Stimulated activated CD8-positive, alpha-beta memory T cell treated with anti-CD3 and anti-CD28 coated beads, Interleukin-2, amount 100 ng/mL, for 1 hour (primary cell): ENCODE measurements at places on chromosomes 4 and X.

DNA sequence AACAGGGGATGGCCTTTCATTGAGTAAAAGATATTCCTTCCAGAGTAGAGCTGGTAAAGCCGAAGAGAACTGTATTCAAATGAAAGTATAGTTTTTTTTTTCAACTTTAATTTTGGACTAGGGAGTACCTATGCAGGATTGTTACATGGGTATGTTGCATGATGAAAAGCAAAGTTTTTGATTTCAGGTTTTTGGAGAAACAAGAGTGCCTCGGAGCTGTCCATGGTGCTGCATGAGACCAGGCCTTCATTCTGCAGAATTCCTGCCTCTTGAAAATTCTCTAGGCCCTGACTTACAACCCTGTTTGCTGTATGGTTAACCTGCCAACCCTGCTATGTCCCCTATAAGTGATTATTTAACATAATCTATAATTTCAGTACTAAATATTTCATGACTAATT lies 1065.7 kb upstream of the FTHL17 start:
- DNase-seq, result no peak

- DNase-seq, result no peak
Observed at GRCh38 chr4:38308728-38309311, 348.6 kb downstream of the PTTG2 start.

DNA sequence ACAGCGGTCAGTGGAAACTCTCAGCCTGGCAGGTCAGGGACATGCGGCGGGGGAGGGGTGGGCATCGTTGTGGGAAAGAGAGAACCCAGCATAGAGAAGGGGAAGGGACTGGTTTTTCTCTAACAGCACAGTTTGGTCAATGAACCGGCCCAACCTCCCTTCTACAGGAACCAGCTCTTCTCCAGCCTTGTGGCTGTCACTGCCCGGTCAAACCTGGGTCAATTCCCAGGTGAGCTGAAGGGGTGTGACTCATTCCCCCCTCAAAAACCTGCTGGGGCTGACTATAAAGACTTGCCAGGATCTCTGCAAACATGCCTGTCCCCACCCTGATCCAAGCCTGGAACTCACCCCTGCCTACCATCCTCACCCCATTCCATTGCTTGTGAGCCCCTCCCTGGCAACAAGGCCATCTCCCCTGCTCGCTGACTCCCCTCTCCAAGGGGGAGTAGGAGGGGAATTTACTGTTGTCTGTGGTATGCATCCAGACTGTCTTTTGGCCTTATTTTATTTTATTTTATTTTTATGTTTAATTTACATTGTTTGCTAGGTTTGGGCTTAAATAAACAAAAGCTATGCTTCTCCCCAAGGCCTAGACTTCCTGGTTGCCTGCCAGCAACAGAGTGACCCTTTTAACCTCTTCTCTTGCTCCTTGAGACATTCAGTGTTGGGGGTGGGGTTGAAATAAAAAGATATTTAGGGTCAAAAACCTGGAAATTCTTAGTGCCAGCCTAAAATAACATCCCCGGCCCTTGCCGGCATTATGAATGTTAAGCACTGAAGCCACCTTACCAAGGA lies 49.6 kb downstream of the TSC22D3 start:
- DNase-seq, result no peak

DNA sequence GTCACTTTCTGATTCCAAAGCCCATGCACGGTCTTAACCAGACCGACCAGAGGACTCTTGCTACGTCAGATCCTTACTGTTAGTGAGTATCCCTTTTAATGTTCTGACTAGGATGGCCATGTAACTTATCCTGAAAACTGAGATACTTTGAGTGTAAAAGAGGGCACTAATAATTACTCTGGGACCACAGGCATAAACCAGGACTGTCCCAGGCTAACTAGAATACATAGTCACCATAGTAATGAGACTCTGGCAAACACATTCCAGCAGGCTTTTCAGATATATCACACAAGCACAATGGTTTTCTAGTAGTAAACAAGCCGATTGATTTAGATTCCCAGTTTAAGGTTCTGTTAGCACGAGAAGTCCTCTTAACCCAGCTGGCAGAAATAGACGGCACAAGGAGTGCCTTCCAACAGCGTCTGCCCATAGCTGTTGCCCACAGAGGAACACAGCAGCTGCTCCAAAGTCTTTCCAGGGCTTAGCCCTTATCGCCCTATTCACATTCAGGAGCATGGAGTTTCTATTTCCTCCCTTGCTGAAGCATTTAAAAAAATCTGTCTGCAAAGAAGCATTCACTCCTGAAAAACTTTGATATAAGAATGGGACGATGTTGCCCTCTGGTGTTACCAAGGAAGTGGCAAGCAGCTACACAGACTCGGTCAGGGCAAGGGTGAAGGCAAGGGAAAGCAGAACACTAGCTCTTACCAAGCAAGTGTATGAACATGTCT lies 92.4 kb downstream of the CXCL13 start:
- DNase-seq, result no peak

GRCh38 chrX:31449081-31449480 lies 377.2 kb upstream of the FTHL17 start:
- DNase-seq, result no peak

GRCh38 chr4:127196655-127197352 lies 436.0 kb upstream of the INTU start:
- no peak for DNase-seq

DNA sequence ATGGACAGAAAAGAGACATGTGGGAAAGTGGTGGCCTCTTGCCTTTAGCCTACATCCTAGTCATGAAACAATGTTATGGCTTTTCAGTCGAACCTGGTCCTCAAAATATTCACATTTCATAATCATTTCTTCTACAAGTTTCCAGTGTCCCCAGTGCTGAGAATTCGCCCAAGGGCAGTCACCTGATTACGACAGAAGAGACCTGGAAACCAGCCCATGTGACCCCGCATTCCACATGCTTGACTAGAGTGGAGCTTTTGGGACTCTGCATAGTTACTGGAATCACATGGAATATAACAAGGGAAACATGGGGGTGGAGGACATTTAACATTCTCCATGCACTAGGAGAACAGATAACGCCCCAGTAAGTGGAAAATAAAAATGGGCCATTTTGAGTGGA lies 100.1 kb downstream of the PPARGC1A start:
- no peak for DNase-seq

DNA sequence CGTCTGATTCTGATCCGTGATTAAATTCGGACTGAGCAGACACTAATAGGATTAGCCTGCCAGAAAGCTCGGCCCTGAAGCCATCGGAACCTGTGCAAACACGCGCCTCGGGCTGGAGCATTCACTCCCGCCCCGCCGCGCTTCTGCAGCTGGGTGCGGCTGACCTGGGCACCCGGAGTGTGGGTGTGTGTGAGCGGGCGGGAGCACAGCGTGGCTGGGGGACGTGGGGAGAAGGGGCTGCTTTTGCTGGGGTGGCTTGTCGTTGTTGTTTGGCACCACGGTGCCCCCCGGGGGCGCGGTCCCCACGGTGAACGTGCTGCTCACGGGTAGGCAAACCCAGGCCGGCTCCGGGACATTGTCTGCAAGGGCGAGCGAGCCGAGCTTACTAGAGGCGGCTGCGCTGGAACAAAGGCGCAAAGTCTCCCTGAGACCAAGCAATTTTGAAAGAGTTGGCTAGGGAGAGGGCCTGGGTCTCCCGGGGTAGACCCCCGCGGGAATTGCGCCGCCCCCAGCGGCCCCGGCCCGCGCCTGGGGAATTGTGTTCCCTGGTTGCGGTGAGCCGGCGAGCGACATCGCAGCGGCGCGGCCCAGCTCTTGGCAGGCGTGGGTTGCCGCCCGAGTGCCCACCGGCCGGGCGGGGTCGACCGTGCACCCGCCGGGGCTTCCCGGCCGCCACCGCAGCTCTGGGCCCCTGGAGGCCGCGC lies 1.4 kb downstream of the MAMLD1 start:
- DNase-seq, result no peak

DNA sequence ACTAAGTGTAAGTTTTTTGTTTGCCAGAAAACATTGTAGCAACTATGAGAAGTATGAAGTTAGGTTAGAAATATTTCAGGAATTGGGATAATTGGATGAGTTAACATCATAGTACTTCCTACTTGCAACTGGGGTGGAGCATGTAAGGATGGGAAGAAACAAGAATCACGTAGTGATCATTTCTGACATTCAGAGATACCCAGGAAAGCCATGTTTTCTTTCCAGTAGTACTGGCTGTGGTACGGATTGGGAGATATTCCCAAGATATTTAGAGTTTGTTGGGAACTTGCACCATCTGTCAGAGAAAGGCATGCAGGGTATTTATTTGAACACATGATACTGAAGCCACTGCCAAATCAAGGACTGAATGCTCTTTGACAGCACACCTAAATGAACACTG lies 87.6 kb upstream of the SLC4A4 start:
- no peak for DNase-seq

DNA sequence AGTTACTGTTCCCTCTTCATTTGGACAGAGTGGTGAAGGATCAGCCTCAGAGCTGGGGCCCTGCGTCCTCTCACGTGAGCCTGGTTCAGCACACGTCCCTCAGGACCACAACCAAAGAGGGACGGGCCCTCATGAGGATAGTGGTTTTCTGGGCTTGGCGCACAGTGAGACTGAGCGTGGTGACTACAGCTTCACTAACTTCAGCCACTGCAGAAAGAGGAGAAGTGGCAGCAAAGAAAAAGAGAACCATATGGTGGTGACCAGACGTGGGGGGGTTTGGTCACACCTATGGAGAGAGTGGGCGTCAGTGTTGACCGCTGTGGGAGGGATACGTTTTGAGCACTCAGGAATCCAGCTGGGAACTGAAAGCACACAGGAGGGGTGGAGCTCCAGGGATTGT lies 21.8 kb upstream of the TNIP3 start:
- DNase-seq, result no peak

DNA sequence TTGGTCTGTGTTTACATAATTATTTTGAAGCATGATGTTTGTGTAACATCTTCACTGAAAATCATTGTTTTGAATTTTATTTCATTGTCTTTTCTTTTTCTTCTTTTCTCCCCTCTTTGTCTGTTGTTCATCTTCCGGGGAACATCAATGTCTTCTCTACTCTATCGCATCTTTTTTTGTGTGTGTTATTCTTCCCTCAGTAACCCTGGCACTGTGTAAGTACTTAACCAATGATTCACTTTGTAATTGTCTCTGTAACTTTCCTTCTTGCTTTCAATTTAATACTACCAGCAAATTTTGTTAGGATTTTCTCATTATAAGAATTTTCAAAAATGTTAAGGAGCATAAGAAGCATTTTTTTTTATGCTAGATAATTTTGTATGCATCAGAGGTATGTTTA lies 130.8 kb downstream of the PDLIM5 start:
- no peak for DNase-seq

GRCh38 chr4:55547466-55547770 lies 709 bp upstream of the CLOCK start:
- DNase-seq, result no peak

GRCh38 chr4:184384810-184385557 lies 89.4 kb downstream of the IRF2 start:
- DNase-seq, result no peak

GRCh38 chr4:1599491-1600210 lies 84.5 kb downstream of the FAM53A start:
- DNase-seq, result no peak

GRCh38 chrX:31589503-31589902 lies 517.7 kb upstream of the FTHL17 start:
- no peak for DNase-seq

DNA sequence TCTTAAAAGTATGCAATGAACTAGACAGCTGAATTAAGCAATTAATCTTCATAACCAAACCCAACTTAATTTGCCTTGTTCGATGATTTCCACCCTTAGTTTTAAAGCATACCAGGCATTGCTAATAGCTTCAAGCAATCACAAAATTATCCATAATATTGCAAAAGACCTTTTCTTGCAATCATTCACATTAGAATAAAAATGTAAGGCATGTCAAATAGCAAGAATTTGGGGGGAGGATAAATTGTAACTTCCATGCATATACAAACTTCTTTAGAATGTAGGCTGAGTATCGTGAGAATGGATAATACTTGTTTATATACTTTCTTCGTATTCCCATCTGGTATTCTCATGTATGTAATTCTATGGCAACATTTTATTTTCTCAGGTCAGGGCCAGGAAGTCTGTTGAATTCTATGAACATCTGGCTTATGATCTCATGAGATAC lies 28.7 kb upstream of the BMP2K start:
- no peak for DNase-seq

DNA sequence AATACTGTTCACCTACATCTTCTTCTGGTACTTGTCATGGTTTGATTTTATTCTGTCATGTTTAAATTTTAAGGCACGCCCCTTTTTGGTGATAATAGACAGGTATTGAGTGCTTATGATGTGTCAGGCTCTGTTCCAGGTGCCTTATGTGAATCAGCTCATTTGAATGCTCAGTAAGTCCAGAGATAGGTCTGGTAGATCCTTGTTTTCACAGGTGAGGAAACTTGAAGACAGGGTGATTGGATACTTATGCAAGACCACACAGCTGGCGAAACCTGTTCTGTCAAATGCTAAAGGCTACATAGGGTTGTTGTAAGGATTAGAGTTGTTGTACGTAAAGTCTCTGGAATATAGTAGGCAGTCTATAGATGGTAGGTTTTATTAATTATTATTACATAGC lies 9.6 kb upstream of the SLC25A14 start:
- DNase-seq, result no peak

GRCh38 chr4:153036931-153037482 lies 100.9 kb downstream of the FHDC1 start:
- DNase-seq, result no peak

DNA sequence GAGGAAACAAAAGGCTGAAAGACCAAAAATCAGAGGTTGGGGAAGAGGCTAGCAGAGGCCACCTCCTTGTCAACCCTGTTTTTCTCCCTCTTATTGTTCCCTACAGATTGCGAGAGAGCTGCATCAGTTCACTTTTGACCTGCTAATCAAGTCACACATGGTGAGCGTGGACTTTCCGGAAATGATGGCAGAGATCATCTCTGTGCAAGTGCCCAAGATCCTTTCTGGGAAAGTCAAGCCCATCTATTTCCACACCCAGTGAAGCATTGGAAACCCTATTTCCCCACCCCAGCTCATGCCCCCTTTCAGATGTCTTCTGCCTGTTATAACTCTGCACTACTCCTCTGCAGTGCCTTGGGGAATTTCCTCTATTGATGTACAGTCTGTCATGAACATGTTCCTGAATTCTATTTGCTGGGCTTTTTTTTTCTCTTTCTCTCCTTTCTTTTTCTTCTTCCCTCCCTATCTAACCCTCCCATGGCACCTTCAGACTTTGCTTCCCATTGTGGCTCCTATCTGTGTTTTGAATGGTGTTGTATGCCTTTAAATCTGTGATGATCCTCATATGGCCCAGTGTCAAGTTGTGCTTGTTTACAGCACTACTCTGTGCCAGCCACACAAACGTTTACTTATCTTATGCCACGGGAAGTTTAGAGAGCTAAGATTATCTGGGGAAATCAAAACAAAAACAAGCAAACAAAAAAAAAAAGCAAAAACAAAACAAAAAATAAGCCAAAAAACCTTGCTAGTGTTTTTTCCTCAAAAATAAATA lies 179.9 kb downstream of the AR start:
- no peak for DNase-seq

GRCh38 chr4:2942532-2943363 lies 20.5 kb downstream of the NOP14 start:
- DNase-seq, result no peak

DNA sequence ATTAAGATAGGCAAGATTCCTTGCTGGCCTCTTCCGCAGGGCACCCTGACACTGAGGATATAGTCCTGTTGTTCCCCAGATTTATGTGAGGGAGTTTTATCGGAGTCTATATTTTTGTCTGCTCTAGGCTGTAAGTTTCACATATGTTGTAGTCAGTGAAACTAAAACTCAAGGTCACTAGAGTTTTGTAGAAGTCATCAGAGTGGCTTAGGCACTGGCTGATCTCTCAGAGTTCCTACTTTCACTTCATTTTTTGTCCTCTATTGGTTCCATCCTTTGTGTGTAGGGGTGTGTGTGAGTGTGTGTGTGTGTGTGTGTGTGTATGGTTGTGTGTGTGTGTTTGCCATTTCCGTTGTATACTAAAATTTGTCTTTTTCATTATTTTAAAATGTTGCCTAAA lies 577.5 kb downstream of the IQCM start:
- DNase-seq, result no peak
